Putamen (tissue), 1 donor: ENCODE measurements at places on chromosomes 7 and 10.
A peak's percentile ranks its signal among the peaks of the same experiment; 100 is the strongest.

GRCh38 chr7:121126801-121127534, 138.5 kb downstream of the CPED1 start:
- no peak for DNase-seq

- peak; percentile 9 for DNase-seq
These were observed 47.3 kb upstream of the OIT3 start for GRCh38 chr10:72846238-72846637.

DNA sequence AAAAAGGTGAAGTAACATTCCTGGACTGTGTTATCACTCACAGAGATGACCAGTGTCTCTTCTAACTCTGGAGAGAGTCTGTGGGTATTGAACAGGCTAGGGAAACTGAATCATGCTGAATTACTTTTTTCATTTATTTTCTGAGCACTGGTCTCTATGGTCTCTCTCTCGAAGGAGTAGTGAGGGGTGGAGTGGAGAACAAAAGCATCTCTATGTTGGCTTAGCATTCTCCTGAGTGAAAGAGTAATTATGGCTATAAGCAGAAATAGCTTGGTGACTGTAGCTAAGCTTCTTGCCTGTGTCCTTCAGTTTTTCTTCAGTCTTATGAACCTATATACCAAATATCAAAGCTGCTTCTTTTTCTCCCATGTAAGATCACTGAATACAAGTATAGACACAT, 64.6 kb upstream of the PTN start:
- DNase-seq, result no peak

GRCh38 chr7:6170571-6171531, 101.6 kb downstream of the CYTH3 start:
- no peak for DNase-seq

DNA sequence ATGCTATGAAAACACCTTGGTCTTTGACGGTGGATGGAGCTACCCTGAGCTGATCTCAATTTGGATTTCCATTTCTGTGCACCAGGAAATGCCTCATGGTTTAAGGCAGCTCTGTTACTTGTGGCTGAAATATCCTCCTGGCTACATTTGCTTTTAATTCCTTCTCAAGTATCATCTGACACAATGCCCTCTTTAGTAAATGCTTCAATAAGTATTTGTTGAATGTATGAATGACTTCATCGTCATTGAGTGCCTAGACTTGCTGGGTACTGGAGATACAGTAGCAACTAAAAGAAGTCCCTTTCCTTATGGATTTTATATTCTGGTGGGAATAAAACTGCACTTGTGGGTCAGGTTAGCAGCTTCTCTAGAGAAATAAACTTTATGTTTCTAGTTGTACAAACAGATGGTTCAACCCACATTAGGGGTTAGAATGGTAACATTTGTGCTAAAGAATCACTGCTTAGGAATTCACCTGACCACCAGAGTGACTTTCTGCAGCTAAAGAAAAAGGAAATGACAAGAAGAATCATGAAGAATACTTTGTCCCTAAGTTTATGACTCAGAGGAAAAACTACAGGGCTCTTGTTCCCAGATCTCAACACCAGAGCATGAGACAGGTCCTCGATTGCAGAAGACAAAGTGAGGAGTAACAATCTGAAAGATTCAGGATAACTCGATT, 21.8 kb upstream of the SMNDC1 start:
- DNase-seq, result no peak

DNA sequence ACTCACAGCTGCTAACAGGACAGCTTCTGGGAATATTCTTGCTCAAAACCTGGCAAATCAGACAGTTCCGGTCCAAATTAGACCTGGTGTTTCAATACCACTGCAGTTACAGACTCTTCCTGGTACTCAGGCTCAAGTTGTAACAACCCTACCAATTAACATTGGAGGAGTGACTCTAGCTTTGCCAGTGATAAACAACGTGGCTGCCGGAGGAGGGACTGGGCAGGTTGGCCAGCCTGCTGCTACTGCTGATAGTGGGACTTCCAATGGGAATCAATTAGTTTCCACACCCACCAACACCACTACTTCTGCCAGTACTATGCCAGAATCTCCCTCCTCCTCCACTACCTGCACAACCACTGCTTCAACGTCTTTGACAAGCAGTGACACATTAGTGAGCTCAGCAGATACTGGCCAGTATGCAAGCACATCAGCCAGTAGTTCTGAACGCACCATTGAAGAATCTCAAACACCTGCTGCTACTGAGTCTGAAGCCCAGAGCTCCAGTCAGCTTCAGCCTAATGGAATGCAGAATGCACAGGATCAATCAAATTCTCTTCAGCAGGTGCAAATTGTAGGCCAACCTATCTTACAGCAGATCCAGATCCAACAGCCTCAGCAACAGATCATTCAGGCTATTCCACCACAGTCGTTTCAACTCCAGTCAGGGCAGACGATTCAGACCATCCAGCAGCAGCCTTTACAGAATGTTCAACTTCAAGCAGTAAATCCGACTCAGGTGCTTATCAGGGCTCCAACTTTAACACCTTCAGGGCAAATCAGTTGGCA, 2.1 kb downstream of the SP4 start:
- DNase-seq, result no peak

DNA sequence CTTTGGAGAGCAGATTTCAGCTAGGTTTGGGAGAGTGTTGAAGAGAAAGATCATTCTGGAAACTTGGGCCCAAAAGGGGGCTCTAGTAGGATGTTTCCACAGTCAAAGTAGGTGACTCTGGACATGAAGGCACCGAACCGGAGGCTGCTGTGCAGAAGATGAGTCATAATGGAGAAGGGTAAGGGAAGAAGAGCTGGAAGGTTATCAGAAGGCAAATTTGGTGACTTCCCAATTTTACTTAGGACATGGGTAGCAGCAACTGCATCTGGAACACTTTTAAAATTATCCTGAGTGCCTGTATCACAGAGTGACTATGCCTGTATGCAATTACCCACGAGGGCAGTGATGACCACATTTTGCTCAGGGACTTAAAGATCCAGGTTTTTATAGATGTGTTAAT, 38.8 kb downstream of the PIK3AP1 start:
- DNase-seq, result no peak

DNA sequence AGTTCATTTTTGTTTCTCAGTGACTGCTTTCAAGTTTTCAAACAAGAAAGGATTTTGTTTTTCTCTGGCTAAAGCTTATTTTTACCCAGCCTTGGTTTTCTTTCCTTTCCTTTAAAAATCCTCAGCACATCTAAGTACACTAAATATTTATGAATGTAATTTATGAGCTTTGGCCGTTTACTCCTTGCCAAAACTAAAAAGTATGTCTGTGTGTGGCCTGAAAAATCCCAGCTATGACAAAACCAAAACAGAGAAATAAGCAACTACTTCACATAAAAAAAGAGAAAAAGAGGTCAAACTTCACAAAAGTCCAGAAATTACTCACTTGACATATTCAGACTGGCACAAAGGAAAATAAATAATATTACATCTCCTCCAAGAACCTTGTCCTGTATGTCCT, 365.1 kb upstream of the NFE2L3 start:
- DNase-seq, result no peak

DNA sequence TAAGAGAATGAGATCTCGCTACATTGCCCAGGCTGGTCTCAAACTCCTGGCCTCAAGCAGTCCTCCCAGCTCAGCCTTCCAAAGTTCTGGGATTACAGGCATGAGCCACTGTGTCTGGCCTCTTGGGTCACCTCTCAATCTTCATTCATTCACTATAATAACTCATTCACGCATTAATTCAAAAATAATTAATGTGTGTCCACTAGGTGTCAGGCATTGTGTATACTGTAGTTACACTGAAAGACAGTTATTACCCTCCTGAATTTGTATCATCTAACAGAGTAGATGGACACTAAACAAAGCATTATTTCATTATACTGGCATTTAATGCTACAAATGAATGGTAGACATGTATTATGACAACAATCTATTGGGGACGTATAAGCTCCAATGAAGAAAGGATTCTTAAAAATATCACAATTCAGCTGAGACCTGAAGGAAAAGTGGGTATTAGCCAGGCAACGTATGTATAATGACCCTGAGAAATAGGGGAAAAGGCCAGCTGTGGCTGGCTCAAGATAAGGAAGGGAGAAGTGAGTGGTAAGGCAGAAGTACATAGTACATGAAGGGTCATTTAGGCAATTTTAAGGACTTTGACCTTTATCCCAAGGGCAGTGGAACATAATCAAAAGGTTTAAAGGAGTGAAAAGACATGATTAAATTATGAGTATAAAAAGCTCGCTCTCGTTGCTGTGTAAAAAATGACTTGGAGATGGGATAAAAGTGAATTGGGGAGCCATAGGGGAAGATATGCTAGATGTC, 150.7 kb downstream of the BTAF1 start:
- no peak for DNase-seq

GRCh38 chr7:5755704-5756504, 25.6 kb downstream of the RNF216 start:
- DNase-seq, result no peak

DNA sequence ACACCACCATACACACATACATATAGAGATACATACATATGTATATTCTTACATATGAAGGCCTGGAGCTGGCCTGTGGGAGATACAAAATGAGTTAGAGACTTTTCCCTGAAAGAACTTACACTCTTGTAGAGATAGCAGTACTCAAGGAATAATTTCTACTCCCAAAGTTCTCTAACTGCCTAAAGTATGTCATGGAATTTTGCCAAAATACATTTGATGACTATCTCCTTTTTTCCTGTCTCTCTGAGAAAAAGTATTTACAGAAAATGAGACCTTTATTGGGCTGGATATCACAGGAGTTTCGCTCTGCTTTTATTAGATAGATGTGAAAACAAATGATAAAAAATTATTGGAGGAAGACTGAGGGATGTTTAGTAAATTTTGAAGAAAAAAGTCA, 220.1 kb downstream of the POU6F2 start:
- no peak for DNase-seq

DNA sequence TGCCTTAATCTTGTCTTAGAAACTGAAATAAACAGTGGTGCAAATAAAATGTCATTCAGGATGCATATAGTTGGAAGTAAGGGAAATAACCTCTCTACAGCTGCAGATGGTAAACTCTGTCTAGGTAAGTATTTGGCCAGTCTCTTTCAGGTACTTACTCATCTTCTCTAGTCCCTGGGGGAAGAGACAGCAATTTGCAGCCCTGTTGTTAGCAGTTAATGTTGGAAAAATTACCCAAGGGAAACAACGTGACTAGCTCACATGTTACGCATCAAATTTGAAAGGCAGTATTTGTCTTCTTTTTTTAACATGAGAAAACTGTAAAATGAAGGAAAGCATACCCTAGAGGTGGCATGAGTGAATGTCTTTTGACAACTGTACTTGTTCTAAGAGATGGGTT, 3.2 kb upstream of the HUS1 start:
- no peak for DNase-seq

GRCh38 chr10:66258693-66259092, 667.1 kb upstream of the LRRTM3 start:
- DNase-seq, result no peak

- no peak for DNase-seq
These were observed at the start of gene ASB15 for GRCh38 chr7:123601530-123601929. Gene ASB15 (plus strand): TSS chr7:123601821. CDS start chr7:123614503, 12,682 bp downstream.

DNA sequence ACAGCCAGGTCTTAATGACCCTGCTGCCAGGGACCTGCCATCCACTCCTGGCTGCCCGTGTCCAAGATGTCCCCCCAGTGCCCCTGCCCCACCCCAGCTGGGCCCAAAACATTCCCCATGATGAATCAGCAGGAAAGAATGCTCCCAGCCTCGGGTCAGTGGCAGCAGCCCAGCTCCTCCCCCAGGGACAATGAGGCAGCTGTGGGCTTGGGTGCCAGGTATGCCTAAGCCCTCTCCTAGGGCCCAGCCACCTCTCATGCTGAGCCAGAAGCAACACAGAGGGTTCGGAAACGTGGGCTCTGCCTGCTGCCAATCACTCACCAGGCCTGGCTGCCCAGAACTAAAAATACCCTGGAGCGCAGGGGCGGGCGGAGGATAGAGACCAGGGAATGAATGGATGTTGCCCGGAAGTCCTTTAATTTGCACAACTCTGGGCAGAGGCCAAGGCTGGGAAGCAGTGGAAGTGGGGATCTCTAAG, 1.5 kb upstream of the LOXL4 start:
- no peak for DNase-seq

DNA sequence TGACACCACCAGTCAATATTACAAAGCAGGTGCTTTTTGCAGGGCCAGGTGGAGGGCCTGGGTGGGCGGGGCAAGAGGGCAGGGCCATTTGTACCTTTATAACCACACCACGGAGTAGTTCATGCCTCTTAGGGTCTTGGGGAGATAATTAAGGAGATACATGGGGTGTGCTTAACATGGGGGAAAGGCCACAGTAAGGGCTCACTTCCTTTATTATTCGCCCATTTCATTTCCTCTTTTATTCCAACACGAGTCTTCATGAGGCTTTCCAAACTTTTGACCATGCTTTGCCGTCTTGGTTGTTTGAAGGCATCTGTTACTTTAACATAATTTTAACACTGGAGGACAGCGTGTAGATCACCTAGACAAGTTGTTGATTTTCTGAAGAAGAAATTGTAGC, 33.3 kb upstream of the LYZL2 start:
- no peak for DNase-seq

DNA sequence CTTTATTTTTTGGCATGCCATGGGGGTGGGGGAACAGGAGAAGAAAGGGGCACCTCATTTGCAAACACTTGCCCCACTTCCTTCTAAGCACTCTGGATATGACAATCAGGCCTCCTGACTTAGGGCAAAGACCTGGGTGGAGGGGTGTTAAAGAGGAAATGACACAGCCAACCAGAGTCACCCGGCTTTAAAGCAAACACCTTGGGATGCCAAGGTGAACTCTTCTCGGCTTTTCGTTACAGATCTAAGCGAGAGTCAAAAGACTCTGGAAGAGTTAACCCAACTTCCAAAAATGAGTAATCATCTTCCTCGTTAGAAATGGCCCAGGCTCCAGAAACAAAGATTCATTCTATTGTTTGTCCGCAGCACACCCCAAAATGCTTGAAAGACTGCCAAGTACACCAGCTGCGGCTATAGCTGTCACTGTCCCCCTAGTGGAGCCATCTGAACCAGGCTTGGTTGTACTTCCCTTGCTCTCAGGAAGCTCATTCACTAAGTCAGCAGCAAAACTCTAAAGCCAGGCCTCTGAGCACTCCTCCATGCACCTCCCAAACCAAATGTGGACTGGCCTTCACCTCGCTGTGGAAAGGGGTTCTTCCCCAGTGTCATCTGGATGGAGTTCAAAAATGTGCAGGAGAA, 24.8 kb downstream of the FAM53B start:
- DNase-seq, result peak; percentile 96

GRCh38 chr7:47191876-47192291, 390.0 kb downstream of the TNS3 start:
- DNase-seq, result no peak
